Cerebellum (tissue), 4 donors: ENCODE measurements at places on chromosomes 4 and X. TPM values are rescaled to one million over a fixed set of nuclear protein-coding genes. Genes with fewer than 3 reads are reported as not detected.

The HPGD gene
- total RNA-seq = 10.7 TPM

GRCh38 chr4:87524456-87524855, 4.7 kb downstream of the SPARCL1 start:
- no peak for DNase-seq

DNA sequence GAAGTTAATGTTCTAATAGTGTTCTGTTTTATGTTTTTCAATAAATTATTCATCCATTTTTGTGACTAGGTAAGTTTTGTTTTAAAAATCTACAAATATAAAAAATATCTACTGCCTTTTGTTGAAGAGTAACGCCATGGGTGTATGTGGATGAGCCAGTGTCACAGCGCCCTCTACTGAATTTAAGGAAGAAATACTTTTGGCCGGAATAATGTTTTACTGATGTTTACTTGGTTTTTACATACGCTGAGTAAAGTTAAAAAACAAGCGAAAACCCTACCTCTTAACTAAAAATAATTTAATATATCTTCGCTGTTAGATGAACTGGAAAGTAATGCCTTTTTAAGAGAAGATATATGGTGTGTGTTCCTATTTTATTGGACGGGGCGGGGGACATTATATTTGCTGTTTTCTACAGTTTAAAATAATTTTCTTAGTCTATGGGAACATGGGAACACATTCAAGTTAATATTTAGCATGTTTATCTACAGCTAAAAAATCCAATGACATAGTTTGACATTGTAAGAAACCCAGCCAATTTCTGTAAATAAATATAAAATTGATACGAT, 86.1 kb downstream of the CPE start:
- peak; percentile 72 for DNase-seq

DNA sequence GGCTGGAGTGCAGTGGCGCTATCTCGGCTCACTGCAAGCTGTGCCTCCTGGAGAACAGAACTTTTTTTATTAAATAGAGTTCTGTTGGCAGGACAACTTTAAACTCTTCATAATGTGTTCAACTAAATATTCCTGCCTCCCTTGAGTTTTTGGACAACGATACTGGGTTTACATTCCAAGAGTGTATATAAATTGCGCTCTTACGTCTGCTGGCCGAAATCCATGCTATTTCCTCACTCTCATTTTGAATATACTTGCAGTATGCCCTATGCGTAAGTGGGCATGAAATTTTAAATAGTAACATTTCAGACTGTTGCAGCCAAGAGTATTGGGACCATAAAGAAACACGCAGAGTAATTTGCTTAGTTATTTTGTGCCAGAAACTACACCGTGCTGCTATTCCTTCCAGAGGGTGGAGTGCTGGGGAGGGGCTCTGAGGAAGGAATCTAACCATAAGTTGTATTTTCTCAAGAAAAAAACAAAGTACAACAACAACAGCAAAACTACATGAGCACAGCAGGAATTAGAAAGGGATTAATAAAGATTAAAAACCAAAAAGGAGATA, 480.0 kb downstream of the NLGN4X start:
- no peak for DNase-seq

DNA sequence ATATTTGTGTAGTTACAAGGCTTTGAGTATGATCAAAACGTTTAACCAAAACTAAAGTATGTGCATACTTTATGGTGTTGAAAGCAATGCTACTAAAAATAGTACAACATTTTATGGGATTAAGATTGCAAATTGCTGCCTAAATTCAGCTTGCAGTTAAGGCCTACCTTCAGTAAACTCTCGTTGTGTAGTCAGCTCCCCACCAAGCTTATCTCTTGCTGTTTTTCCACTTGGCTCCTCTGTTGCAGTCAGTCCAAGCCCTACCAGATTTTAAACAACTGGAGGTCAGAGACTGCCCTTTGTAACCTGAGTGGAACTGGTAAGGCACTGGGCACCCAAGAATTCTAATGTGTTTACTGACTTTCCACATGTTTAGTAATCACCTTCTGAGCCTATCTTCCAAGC, 25.7 kb downstream of the AFF1 start:
- no peak for DNase-seq

The H2BW1 gene
- total RNA-seq = not detected

GRCh38 chr4:40564815-40565483, 64.7 kb downstream of the RBM47 start:
- DNase-seq = no peak

GRCh38 chr4:173937631-173938270, 345.7 kb downstream of the FBXO8 start:
- DNase-seq = no peak

The NIPAL1 gene
- 3.9 TPM for total RNA-seq

DNA sequence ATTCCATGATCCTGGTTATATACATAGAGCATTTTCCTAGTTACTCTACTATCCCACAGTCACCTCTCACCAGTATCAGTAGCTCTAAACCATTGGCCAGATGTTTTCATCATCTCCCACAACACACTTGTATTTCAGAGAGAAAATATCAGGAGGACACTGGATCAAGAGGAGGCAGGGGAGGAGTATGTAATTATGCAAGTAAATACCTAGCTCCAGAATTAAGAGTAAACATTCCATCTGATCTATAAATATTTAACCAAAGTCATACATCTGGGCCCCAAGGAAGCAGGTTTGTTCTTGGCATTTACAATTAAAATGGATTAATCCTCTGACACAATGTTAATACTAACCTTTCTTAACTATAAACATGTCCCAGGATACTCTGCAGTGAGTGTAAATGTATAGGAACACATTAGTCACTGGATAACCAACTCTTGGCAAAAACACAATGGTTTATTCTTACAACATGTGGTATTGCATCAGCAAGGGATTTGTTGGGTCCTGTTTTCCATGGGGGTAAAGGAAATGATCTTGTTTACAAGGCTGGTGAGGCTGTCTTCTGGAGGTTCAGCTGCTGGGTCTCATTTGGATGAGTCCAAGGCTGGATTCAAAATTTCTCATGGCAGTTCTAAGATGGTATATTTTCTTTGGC, 170.1 kb downstream of the ATG4A start:
- no peak for DNase-seq

DNA sequence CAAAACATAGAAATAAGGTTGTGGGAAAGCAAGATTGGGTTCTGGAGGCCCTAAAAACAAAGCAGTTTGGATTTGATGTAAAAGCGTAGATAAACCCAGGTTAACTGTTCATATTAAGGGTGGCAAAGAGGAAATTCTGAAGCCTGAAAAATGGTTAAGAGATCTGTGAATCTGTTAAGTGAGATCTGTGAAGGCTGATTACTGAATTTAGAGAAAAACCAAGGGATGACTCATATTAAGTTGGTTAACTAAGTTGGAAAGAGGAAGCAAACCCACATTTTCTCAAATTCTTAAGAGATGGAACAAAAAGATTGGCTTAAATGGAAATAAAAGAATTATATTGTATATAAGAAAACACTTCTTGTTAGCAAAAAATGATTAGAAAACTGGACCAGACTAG, 22.8 kb downstream of the GPAT3 start:
- DNase-seq = no peak

DNA sequence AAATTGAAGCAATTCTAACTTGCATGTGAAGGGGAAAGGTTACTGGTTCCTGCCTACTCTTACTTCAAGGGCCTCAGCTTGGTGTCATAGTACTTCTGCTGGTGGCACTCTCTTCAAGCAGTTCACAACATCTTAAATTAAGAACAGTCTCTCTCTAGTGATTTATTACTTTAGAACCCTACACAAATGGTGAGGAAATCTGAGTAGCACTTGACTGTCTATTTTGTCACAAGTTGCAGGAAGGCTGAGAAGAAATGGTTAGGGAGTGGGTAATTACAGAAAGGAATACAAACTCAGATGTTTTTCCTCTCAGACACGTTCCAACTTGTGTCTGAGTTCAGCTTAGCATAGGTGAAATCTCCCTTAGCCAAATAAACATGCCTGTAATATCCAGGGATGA, 242.3 kb upstream of the GRIA3 start:
- DNase-seq = no peak

DNA sequence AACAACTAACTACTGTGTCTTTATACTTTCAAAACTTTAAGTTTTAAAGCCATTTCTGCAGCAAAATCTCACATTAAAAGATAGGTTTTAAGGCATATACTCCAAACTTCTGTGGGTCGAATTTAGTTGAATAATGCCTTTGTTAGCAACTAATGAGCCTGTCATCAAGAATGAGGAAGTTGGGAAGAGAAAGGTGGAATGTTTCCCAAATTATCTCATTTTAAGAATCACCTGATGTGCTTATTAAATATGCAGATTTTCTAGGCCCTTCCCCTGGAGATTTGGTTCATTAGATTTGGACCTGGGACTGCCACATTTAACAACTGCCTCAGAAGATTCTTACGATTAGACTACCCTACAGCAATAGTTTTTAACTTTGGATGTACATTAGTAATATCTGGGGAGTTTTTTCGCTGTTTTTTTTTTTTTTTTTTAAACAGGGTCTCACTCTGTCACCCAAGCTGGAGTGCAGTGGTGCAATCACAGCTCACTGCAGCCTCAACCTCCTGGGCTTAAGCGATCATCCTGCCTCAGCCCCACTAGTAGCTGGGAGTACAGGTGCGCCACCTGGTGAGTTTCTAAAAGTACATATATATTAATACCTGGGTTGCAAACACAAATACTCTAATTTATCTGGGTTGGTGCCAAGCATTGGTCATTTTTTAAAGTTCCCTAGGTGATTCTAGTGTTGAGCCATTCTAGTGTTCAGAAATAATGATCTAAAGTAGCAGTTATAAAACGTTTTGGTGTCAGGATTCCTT, 16.1 kb upstream of the TASL start:
- DNase-seq = no peak

DNA sequence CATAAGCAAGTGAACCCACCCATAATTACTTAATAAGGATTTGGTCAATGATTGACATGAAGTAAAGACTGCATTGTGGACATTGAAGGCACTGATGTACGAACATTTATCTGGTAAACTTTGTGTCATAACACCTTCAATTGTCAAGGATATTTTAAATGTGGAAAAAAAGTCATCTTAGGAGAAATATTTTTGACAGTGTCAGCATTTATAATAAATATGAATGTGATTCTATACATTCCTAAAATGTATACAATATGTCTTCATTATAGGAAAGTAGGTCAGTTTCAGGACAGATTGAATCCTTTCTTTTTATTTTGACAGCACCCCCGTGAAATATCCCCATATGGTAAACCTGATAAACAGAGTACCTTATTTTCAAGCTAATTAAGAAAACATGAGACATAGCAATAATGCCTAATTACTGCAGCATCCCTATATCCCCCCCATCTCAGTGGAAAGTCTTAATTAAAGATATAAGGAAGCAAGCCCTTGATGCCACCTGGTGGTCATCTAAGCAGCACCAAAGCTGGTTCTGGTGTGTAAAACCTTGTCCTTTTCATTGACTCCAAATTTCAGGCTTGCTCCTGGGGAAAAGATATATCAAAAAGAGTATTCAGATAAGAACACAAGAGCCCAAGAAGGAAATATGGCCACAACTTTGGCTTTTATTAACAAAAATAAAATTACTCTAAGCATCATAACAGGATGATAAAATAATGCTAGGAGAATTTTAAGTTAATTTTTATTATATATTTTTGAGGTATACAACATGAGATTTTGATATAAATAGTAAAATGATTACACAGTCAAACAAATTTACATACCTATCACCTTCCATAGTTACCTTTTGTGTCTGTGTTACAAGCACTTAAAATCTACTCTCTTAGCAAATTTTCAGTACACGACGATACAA, 379.7 kb downstream of the TLL1 start:
- DNase-seq = no peak

GRCh38 chr4:122783301-122784215, 43.1 kb upstream of the FGF2 start:
- no peak for DNase-seq

- no peak for DNase-seq
Measured at GRCh38 chrX:15870310-15870709, 15.7 kb upstream of the AP1S2 start.

DNA sequence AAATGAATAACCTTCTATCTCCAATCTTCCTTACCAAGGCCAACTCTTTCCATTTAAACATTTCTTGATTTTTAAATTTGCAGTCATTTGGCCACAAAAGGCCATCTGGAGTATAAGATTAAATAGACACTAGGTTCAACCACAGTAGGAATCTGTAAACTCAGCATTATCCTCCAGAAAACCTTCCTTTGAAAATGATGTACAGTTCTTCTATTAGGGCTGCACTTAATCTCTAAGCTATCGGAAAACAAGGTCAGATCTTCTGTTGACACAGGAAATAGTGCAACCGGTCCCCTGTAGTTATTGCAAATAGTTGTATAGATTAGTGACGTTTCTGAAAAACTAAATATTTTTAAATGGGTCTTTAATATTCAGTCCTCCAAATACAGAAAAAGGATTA, 359.0 kb upstream of the ATOH1 start:
- DNase-seq = no peak

The ZDHHC15 gene
- 10.4 TPM for total RNA-seq

- no peak for DNase-seq
Measured at GRCh38 chr4:8765084-8765483, 106.6 kb downstream of the HMX1 start.

DNA sequence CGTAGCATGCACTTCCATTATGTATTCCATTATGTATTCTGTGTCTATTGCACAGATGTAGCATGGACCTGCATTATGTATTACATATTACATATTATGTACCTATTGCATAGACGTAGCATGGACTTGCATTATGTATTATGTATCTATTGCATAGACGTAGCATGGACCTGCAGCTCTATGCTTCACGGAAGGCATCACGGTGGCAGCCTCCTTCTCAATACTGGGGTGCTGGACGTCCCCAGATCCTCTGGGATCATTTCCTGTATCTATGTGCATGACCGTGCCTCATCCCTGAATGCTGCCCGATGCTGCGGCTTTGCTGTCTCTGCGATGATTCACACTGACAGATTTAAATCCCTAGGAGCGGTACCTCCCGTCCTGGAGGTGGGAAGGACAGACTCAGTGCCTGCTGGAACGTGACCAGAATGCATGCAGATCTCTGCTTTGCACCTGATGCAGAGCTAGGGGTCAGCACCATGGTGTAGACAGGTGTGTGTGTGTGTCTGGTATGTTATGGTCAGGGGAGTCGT, 317.5 kb downstream of the DHRSX start:
- DNase-seq = no peak

The MCUB gene
- 10.6 TPM for total RNA-seq

- DNase-seq = no peak
Measured at GRCh38 chr4:183257808-183258207, 62.3 kb downstream of the CLDN22 start.

DNA sequence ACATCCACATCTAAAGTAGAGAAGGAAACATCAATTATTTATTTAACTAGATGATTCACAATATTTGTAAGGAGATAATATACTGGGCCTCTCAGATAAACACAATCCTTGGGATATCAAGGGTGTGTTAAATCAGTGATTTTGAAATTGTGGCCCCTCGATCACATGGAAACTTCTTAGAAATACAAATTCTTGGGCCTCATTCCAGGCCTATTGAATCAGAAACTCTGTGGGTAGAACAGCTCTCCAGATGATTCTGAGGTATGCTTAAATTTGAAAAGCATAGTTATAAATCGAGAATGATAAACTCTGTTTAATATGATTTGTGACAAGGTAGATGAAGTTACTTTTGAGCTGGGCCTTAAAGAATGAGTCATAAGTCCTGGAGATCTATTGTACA, 64.3 kb upstream of the GPR174 start:
- DNase-seq = no peak

- no peak for DNase-seq
Measured at GRCh38 chr4:104766676-104767075, 272.0 kb upstream of the CXXC4 start.

The CXCL5 gene
- total RNA-seq = not detected

The RASSF6 gene
- total RNA-seq = 0.09 TPM
